ENCODE measurements at places on chromosomes 2 and 18. TPM values are rescaled to one million over a fixed set of nuclear protein-coding genes. Genes with fewer than 3 reads are reported as not detected.

Gene MROH2A
- 0.15 TPM for total RNA-seq

Gene CDK15
- total RNA-seq: 0.23 TPM

Gene CAVIN2
- 18.4 TPM for total RNA-seq

Gene ATP6V1C2
- total RNA-seq: not detected

Gene TRIM43
- total RNA-seq: not detected

Gene BOLL
- not detected for total RNA-seq

Gene NDC80
- total RNA-seq: 6.8 TPM

Gene RAPGEF4
- total RNA-seq: 0.90 TPM

Gene VIL1
- total RNA-seq: not detected

Gene LOXHD1
- total RNA-seq: not detected

Gene CFAP53
- 0.38 TPM for total RNA-seq

Gene SKOR2
- not detected for total RNA-seq

Gene EFR3B
- 3.0 TPM for total RNA-seq

Gene MARCHF4
- 0.12 TPM for total RNA-seq

Gene DSG4
- total RNA-seq: not detected

Gene BCL11A
- 0.08 TPM for total RNA-seq

Gene GALR1
- under 0.01 TPM for total RNA-seq

Gene AMER3
- total RNA-seq: not detected

Gene CCL20
- not detected for total RNA-seq

Gene KCNG3
- not detected for total RNA-seq

Gene SAG
- not detected for total RNA-seq

Gene TYW5
- 3.7 TPM for total RNA-seq

Gene IL18RAP
- not detected for total RNA-seq

Gene ZNF519
- 5.3 TPM for total RNA-seq

Gene GRB14
- total RNA-seq: 7.5 TPM

Gene FOXD4L1
- 0.12 TPM for total RNA-seq

Gene SPP2
- not detected for total RNA-seq

Gene ABHD1
- 0.08 TPM for total RNA-seq

Gene CCDC93
- 23.2 TPM for total RNA-seq

Gene REG3G
- total RNA-seq: not detected

Gene TEX44
- not detected for total RNA-seq

Gene ACVR1C
- 0.08 TPM for total RNA-seq

Gene MDH1B
- total RNA-seq: 0.83 TPM

Gene IL1B
- 0.82 TPM for total RNA-seq

Gene CFAP65
- total RNA-seq: not detected

Gene TBR1
- total RNA-seq: not detected

Gene TRIB2
- total RNA-seq: 35.1 TPM
